Activated CD4-positive, alpha-beta memory T cell treated with anti-CD3 and anti-CD28 coated beads for 36 hours (primary cell): ENCODE measurements at places on chromosomes 3 and 15. TPM values are rescaled to one million over a fixed set of nuclear protein-coding genes. Genes with fewer than 3 reads are reported as not detected.

GRCh38 chr3:4809922-4810321 lies 169.3 kb upstream of the BHLHE40 start:
- no peak for DNase-seq

DNA sequence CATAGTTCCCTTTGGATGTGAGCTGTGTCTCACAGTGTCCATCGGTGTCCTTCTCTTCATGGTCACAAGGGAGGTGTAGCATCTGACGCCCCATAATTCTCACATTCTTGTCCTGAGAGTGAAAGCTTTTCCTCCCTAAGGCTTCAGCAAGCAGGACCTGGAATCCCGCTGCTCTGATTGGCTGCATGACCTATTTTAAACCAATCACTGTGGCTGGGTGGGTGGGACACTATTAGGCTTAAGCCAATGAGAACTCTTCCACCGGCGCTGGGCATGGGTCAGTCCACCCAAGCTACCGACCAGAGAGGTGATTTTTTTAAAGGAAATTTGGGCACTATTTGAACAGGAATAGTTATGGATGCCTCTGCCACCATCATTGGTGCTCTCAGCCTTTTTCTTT lies 385.9 kb downstream of the MFSD1 start:
- no peak for DNase-seq

DNA sequence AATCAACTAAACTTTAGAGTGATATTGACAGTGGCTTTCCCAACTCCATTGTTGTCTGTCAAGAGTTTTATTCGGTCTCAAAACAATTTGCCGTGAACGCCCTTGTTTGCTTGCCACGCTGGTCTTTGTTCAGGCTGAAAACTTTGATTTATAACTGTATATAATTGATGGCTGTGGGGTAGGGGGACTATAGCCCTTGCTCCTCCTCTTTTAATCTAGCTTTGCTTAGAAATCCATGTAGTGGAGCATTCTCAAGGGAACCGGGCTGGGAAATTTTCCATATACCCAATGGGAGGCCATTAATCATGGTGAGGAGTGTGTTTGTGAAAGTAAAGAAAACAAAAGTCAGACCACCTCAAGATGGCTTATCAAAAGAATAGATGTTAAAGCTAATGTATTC lies 339.8 kb upstream of the RARB start:
- no peak for DNase-seq

DNA sequence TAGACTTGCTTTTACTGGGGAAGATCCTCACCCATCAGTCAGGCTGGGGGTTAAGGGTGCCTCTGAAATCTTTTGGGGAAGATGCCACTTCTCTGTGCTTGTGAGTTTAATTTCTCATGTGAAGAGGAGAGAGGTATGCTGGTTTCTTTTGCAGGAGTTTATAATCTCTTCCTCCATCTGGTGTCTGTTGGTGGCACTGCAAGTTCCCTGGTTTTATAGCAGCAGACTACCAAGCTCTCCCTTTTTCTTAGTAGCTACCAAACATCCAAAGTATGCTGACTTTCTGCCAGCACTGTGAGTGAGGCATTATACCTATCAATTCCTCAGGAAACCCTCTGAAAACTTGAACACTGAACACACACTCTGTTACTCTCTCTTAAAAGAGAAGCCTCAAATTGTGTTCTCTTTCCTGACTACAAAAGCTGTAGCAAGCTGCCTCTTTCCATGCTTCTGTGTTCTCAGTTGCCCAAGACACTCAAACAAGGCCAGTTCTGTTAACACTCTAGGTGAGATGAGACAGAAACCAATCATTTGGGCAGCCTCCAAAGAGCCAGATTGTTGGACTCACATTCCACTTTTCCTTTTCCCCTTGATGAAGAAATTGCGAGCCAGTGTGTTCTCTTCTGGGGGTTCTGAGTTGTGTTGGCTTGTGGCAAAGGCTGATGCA lies 299.5 kb downstream of the GAP43 start:
- no peak for DNase-seq

- no peak for DNase-seq
Observed at GRCh38 chr15:35973029-35973428, 427.1 kb upstream of the DPH6 start.

- DNase-seq = no peak
Observed at GRCh38 chr15:42016971-42017370, 3.9 kb downstream of the PLA2G4E start.

DNA sequence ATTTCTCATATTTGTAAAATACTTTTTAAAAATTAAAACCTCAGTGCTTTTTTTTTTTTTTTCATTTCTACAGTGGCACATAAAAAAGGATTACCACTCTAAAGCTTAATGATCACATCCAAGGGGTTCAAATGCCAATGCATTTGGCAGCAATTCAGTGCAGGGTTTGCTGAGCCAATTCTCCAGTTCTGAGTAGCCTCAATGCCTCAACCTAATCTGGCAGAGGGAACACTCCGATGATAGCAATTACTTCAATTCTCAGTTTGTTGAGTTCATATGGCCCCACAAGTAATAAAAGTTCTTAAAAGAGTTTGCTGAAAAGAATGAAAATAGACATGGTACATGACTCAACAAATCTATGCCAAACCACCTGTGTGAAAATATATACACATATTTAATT lies 79.3 kb upstream of the RBMS3 start:
- no peak for DNase-seq

- DNase-seq = no peak
Observed at GRCh38 chr3:124174476-124174875, 182.6 kb upstream of the ROPN1 start.

- no peak for DNase-seq
Observed at GRCh38 chr3:152910211-152910610, 75.3 kb downstream of the P2RY1 start.

GRCh38 chr15:73683257-73683776 lies 866 bp upstream of the CD276 start:
- DNase-seq = no peak

- no peak for DNase-seq
Observed at GRCh38 chr3:176351408-176351807, 845.9 kb downstream of the TBL1XR1 start.

DNA sequence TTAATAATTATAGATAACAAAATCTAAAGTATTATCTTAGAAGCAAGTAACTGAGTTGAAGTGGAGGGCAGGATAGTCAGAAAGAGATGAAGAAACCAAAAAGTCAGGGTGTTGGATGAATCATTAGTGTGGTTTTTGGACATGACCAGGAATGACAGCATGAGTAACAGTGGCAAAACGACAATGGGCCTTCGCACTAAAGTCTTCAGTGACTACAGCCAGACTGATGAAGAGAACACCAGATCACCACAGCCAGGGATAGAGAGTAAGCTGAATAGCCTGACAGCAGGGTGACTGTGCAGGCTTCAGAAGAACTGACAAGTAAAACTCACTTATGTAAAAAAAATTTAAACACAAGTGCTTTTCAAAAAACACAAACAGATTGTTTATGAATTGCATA lies 96.0 kb upstream of the MELTF start:
- DNase-seq = peak; percentile 14

GRCh38 chr15:101773496-101774100 lies 29.7 kb upstream of the OR4F6 start:
- peak; percentile 29 for DNase-seq

DNA sequence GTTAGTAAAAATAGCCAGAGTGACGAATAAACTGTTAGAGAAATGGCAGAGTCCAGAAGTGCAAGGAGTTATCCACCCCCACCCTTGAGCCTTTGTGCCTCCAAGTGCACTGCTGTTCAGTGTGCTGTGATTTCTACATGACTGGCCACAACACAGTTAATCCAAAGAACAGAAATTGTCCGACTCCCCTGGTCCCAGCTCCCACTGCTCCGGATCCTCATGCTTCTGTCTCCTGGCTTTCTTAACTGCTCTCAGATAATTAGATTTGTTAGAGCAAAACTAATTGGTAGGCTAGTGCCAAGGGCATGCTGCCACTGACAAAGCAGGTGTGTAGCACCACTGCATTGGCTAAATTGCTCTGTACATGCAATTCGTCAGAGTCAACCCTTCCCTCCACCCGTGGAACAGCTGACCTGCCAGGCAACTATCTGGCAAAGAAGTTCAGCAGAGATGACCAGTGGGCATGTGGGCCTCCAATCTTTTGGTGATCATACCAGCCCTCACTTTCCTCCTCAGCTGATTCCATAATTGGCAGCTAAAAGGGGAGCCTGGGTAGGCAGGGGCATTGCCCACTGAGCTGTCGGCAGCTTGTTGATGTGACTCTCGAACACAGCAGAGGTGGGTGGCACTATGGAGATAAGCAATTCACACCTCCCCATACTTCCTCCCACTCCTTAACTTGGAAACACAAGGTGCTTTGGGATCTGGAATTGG lies 18.9 kb upstream of the ACAP2 start:
- DNase-seq = no peak

DNA sequence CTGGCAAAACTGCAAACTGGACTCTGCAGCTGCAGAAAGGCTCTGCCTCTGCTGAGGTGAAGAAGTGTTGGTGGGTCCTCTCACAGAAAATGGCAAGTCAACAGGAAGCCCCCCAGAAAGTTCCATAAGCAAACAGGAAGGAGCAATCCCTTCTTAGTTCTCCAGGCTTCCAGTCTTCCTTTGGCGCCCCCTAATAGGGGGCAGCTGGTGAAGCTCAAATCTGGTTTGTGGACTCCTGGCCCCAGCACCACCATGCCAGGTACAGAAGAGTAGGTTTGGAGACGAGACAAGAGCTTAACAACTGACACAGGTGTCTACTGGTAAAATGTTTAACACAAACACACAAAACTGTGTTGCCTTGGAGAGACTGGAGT lies 35.5 kb downstream of the LEO1 start:
- DNase-seq = no peak

DNA sequence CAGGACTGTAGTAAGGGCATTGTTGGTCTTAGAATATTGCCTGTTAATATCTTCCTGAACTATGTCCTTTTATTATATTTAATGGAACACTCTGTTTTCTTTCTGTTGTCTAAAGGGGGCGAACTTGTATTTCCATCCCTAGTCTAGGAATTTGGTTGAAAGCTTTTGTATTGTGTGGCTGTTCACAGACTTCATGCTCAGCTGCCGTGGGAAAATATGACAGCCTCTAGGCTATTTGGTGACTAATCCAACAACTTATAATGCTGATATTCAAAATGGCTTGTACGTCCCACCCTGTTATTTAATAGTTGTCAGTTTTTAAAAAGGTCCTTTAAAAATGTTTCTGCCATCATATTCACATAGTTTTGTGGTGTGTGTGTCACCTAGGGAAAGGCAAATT lies 202.6 kb downstream of the KLHL25 start:
- no peak for DNase-seq

The NRROS gene
- 24.5 TPM for total RNA-seq

The RARRES1 gene
- total RNA-seq = not detected

The GALNT15 gene
- total RNA-seq = not detected

The PLSCR2 gene
- total RNA-seq = not detected

The P2RY1 gene
- total RNA-seq = 0.15 TPM

The HDAC11 gene
- 3.3 TPM for total RNA-seq

The FEZF2 gene
- not detected for total RNA-seq

The AP3B2 gene
- total RNA-seq = not detected

The CXCR6 gene
- total RNA-seq = 4.0 TPM

The CCR1 gene
- 1.3 TPM for total RNA-seq
